Forelimb muscle (tissue), 1 donor: ENCODE measurements at places on chromosomes 3 and 15.

DNA sequence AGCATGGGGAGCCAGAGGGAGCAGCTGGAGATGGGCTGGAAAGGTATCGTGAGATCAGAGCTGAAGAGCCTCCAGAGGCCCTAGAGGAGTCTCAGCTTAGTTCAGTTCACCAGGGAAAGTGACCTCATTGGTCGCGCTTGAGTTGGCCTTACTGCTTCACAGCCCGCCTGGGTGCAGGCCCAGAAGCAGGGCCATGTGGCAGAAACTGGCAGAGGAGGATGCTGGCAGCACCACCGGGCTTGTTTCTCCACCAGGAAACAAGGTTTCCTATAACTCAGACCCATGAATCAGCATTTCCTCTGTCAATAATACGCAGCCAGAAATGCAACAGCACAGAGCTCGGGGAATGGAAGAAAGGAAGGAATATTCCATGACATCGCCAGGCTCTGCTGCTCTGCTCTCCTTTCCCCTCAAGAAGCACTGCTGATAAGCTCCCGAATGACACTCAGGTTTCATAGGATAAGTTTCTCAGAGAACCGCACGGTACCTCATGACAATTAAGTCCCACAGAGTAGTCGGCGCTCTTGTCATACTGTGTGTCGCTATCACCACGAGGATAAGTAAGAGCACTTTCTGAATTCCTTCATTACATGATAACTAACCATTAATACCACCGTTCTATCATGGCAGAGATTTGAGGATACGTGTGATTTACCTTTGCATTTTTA lies 147.1 kb upstream of the LPP start:
- DNase-seq = no peak

DNA sequence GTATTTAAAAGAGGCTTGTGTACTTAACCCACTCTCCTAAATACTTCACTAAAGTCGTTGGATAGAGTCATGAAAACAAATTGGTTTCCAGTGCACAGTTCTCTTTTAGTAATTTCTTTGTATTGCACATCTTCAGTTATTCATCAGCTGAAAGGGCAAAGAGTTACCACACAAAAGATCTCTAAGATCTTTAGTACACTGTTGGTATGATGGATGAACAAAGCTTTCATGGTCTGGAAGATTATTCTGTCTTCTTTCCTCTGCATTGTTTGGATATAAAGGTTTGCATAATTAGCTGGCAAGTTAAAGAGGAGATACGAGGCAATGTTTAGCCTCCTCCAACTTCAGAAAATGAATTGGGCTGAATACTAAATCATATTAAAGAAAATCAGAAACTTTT lies 40.5 kb downstream of the BCHE start:
- no peak for DNase-seq

DNA sequence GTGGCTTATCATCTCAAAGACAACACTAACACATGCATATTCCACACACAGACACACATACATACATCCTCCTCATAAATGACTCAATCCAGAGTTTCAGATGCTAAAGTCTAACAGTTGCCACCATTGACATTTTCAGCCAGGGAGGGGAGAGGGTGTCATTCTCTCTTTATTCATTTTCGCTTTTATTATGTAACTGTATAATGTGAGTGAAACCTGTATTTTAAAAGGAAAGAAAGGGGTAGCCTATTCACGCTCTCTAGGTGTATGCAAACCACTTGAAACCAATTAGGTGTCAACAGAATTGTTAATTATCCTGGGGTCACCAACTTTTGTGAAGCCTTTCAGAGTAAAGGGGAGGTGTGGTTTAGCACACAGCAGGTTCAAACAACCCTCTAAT lies 1282.9 kb downstream of the ROBO2 start:
- no peak for DNase-seq

DNA sequence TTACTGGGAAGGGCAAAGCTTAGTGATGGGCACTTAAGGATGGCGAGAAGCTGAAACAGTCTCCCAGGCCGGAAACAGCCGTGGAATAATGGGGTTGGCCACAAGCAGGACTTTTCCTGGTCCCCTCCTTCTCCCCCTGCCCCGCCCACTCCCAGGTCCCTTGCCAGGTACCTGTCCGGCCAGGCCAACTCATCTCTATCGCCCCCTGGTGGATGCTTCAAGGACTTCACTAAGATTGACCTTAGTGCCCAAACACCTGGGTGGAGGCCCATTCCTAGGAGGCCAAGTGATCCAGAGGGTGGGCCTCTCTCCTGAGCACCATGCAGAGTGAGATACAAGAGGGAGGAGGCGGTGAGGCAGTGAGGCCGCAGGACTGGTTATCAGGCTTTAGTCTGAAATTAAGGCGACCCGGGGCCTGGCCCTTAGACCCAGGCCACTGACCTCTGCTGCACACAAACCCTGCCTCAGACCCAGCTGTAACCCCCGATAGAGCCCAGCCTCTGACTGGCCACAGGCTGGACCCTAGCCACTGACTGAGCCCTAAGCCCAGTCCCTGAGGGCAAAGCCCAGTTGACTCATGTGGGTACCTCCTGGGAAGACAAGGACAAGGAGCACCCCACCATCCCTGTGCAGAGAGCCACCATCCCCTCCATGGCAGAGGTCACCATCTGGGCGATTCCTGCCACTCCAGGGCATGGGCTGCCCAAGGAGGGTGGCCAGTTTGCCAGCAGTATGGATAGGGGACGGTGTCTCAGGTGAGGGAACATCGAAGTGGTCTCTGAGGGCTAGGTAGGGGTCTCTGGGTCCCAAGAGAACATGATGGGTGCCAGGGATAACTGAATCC lies 37.6 kb downstream of the VIPR1 start:
- DNase-seq = no peak
